ENCODE measurements at places on chromosomes 4 and X.
A peak's percentile ranks its signal among the peaks of the same experiment; 100 is the strongest.

DNA sequence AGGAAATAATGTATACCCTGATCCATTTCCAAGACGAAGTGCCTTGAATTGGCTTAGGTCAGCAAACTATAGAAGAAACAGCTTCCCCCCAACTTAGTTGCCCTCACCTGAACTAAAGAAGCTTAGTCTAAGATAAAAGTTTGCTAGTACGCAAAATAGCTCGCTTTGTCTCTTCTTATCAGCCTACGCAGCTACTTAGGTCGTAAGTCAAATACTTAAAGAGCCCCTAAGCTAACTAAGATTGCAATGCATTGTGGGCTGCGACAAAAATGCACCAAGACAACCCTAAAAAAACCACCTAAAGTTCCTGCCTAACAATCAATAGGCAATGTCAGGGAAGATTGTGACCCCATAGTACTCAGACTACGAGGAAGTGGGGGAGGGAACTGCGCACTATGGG, 12.8 kb downstream of the CLNK start:
- no peak for DNase-seq

DNA sequence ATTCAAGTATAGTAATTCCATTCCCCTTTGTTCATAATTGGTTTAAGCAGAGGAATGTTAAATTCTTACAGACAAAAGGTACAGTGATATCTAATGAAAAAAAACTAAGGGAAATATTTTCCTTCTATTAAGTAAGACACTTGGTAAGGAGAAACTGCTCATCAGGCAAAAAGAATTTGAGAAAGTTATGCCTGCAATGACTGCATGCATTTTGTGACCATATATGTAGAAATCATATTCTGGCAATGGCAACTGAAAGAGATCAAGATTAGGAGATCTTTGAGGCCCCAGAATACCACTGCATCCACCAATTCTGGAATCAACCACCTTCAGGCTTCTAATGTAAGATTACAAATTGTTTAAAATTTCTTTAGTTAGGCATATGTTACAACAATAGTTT, 364.8 kb downstream of the PCDH10 start:
- DNase-seq: no peak

- no peak for DNase-seq
Observed at GRCh38 chr4:156685308-156685707, 286.3 kb downstream of the PDGFC start.

DNA sequence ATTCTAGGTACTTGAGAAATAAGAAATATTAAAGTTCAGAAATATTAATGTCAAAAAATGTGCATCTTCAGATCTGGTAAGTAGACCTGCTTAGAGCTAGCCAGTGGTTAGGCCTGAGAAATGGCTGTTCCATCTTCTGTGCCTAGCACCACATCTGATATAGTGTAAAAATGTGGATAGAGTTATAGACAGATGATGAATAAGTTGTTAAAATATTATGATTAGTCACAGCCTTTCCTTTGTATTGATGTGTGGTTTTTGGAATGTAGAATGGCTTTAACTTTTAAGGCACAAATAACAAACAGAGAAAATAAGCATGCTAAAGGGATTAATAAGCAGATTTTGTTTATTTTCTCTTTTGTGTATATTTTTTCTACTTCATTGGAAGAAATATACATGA, 133.5 kb upstream of the NUDT6 start:
- no peak for DNase-seq

DNA sequence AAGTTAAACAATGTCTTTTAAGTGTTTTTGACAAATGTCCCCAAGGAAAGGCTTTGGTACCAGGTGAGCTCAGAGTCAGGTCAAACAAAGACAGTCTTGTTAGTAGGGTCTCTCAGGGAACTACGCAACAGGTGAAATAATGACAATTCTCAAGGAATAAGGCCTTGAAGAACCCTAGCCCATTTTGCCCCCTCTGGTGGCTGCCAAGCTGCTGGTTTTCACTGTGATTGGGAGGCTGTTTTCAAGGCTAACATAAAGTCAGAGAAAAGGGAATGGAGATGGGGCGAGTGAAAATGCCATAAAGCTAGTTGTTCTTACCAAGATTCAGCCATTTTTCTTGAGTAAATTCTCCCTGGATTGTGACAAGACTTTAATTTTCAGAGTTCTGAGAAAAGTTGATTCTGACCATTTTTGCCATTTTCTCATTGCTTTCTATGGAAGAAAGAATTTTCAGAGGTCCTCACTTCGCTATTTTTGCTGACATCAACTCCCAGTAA, 58.7 kb downstream of the RWDD4 start:
- peak; percentile 13 for DNase-seq

- DNase-seq: no peak
Observed at GRCh38 chrX:119325456-119325855, 73.7 kb upstream of the SLC25A43 start.

GRCh38 chr4:36773467-36773866, 471.1 kb upstream of the NWD2 start:
- no peak for DNase-seq

- DNase-seq: no peak
Observed at GRCh38 chrX:126509923-126510322, 42.7 kb downstream of the DCAF12L1 start.

- DNase-seq: no peak
Observed at GRCh38 chr4:114281164-114281960, 301.9 kb upstream of the ARSJ start.

DNA sequence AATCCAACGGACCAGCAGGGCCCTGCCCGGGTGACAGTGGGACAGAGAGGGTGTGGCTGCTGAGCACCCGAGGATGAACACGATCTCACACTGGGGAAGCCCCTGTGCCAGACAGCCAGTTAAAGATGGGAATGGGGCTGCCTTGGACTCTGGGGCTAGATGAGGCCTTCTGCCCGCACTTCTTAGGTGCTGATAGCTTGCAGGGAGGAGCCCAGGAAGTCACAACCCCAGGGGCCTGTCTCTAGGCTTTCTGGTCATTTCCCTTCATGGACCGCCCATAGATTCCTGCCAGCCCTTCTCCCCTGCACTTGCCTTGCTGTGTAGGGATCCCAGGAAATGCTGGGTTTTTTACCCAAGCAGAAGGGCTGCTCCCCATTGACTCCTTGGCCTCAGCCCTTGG, 6.2 kb downstream of the ZNF275 start:
- no peak for DNase-seq

DNA sequence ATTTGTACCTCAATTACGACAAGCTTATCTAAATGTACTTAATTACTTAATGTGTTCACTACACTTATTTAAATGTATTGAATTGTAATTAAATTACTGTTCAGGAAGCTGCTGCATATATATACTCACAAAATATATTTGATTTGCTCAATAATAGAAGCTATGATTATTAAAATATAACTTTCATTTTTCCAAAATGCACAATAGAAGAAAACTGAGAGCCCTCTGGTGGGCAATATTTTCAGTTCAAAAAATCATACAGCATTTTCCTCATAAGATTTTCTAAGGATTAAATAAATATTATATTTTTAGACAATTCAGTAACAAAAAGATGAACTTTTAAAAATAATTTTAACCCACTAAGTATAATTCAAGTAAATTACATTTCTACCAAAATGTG, 217.3 kb downstream of the DKK2 start:
- DNase-seq: no peak

DNA sequence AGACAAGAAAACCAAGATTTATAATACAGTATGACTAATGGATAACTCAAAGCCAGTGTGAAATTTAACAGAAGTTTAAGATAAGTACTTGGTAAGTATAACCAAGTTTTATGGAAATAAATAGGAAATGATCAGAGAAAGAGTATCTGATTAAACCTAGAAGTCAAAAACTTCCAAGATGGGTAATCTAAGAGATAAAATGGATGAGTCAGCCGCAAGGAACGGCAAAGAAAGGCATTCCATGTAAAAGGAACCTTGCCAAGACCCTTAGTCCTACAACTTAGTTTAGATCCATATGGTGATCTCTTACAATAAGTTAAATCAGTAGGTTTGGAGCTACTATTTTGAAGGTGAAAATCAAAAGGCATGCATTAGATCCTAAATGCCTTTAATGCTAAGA, 34.8 kb downstream of the LIN54 start:
- DNase-seq: no peak

DNA sequence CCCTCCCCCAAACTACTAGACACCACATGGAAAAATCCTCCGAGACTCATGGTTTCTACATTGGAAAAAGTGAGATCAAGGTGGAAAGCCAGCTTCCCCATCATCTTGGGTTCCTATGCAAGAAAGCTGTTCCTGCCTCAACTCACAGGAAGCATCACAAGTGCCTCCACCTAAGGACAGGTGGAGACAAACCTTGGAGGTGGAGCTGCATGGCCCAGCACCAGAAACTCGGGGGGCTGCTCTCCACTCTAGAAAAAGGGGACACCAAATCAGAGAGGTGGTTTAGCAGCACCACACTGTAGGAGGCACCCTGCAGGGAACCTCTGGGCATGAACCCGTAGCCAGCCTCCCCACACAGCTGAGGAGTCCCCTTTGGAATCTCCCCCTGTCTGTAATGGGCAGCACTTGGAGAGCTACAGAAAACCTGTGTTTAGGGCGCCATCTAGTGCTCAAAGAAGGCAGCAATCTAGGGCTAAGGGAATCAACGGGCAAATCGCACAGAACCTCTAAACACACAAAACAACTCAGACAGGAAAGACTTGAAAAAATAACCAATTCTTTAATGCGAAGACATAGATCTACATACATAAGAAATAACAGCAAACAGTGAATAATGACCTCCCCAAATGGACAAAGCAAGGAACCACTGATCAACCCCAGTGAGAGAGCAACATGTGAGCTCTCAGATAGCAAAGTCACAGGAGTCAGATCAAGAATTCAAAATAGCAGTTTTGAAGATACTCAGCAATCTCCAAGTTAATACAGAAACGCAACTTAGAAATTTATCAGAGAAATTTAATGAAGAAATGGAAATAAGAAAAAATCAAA, 37.0 kb upstream of the ZBTB33 start:
- peak; percentile 62 for DNase-seq

- DNase-seq: no peak
Observed at GRCh38 chrX:74344280-74344622, 40.3 kb downstream of the ZCCHC13 start.

- no peak for DNase-seq
Observed at GRCh38 chr4:182207830-182208396, 35.3 kb upstream of the TENM3 start.

DNA sequence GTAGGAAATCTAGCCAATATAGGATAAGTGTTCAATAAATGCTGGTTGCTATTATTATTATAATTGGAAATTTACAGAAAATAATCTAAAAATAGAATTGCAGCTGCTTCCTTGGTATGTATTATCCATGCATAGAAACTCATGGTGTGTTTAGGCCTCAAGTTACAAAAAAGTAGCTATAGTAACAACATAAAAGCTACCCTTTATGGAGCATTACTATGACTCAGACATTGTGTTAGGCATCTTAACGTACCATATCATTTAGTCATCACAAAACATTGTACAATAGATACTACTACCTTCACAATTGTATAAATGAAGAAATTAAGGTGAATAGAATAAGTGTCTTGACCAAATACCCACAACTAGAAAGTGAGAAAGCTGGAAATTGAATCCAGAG, 126.9 kb upstream of the NRK start:
- no peak for DNase-seq

DNA sequence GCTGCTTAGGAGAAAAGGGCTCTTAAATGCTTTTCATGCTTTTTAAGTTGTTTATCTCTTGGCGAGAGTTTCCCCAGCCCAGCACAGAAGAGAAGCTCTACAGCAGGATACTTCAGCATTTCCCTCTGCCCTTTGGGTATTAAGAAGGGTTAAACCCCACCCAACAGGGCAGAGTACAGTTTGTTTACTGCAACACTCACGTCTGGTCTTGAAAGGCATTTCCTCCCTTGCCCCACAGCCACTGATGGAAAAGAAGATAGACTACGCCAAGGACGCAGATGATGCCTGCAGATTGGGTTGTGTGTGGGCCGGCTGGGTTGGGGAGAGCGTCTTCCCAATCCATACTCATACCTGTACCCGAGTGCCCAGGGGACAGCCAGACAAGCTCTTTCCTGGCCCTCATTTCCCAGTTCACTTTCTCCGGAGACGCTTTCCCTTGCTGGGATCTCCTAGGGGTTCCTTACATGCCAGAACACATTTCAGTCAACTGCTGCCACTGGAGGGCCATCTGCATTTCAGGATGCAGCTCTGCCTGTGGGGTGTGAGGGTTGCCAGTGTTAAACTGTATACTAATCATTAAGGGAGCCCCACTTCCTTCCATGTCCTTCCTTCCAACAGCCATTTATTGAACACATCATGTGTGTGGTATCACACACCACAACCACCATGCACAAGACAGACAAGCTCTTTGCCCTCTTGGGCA, 96.5 kb upstream of the DHX15 start:
- DNase-seq: no peak

DNA sequence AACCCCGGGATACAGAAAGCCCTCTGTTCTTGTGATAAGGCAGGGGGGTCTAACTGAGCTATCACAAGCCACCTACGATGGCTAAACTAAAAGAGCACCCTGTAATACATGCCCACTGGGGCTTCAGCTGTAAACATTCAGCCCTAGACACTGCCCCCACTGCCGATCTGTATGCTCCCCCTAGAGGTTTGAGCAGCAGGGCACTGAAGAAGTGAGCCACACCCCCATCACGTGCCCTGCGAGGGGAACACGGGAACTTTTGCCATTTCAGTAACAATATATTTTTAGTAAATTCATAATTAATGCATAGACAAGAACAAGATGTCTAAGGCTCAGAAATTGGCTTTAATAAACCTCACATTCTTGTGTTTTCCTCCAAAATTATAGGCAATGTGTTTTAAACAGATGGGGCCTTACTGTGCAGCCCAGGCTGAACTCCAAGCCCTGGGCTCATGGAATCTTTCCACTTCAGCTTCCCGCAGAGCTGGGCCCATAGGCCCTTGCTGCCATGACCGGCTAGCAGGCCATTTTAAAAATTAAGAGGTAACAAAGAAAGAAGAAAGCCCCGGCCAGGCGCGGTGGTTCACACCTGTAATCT, 235.3 kb upstream of the SFRP2 start:
- no peak for DNase-seq

GRCh38 chr4:11149612-11150259, 279.0 kb downstream of the HS3ST1 start:
- DNase-seq: no peak

- DNase-seq: no peak
Observed at GRCh38 chr4:113826421-113826820, 64.9 kb upstream of the CAMK2D start.

- no peak for DNase-seq
Observed at GRCh38 chr4:80434238-80434637, 98.7 kb downstream of the CFAP299 start.

GRCh38 chr4:138193963-138194362, 48.2 kb downstream of the SLC7A11 start:
- no peak for DNase-seq

- DNase-seq: no peak
Observed at GRCh38 chrX:12447448-12448064, 309.3 kb downstream of the FRMPD4 start.

DNA sequence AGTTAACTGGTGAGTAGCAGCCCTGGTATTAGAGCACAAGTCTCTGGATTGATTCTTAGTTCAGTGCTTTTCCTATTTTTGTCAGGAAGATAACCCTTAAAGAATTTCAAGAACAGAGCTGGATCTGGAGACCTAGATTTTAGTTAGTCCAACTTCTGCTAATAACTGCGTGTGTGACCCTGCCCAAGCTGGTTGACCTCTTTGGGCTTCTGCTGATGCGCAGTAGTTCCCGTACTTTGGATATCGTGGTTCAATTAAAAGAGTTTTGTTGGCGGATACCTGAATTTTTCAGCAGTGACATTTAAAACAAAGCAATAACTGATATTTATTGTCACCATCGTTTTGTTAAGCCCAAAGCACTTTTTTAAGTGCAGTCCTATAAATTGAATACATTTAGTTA, 9.3 kb downstream of the MSMO1 start:
- no peak for DNase-seq
